Inflammatory macrophage (primary cell): ENCODE measurements at places on chromosomes 6 and 20.
A peak's percentile ranks its signal among the peaks of the same experiment; 100 is the strongest.

GRCh38 chr6:142893088-142893487, 51.9 kb downstream of the HIVEP2 start:
- no peak for DNase-seq

- peak; percentile 0 for DNase-seq
Observed at GRCh38 chr20:25278636-25279361, 30.9 kb downstream of the PYGB start.

DNA sequence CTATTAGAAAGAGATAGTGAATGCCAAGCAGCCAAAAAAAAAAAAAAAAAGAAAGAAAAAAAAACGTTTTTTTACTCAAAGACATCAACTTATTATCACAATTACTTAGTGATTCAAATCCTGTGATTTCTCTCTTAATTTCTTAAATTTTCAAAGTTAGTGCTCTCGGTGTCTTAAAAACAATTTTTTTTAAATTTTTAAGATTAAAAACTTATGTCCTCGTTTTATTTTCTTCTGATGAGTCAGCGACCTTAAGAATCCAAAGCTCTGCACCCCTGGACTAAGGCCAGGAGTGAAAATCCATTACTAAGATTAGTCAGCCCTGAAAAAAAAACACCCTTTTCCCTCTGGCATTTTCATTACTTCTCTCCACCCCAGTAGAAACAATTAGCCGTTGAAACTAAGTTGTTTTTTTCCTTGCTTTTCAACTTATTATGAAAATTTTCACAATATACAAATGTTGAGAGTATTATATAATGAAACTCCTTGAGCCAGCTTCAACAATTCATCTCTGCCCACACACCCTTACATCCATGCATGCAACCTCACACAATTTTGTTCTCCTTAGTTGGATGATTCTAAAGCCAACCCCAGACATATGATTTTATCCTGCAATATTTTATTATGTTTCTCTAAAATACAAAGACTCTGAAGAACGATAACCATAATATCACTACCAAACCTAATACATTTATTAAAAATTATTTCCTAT, 85.6 kb upstream of the CARMIL1 start:
- DNase-seq, result no peak

DNA sequence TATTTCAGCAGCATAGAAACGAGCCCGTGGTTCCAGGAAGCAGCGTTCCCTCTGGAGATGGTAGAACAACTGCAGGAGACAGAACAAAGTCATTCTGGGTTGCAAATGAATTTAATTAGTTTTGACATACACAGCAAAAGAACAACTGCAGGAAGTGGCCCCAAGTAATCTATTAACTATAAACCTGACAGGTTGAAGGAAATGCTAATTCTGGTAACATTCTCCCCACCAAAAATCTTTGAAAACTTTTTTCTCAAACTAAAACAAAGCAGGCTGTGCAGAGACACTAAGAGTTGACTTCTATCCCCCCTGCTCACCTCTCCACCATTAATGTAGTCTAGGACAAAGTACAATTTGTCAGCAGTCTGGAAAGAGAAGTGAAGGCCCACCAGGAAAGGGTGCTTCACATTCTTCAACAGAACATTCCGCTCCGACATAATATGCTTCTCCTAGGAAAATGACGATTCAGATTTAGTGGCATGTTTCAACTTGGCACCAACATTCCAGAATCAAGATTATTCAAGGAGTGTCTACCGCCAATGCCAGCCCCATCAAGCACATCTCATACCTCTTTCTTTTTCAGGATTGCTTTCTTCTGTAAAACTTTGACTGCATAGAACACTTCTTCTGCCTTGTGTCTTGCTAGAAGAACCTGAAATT, 120.4 kb upstream of the SLC2A12 start:
- peak; percentile 25 for DNase-seq

DNA sequence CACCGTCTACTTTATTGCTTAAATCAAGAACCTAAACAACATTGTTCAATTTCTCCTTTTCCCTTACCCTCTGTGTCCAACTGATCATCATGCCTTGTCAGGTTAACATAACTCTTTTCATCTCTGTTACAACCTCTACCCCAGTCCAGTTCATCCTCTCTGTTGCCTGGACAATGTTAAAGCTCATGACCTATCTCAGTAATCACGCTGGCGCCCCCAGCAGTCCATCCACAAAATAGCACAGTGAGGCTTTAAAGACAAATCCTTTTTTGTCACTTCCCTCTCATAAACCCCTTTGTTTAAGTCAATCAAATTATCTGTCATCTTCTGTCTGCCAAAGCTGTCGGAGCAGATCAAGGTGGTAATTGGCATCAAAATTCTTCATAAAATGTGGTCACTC, 140.1 kb downstream of the QKI start:
- DNase-seq, result peak; percentile 74

DNA sequence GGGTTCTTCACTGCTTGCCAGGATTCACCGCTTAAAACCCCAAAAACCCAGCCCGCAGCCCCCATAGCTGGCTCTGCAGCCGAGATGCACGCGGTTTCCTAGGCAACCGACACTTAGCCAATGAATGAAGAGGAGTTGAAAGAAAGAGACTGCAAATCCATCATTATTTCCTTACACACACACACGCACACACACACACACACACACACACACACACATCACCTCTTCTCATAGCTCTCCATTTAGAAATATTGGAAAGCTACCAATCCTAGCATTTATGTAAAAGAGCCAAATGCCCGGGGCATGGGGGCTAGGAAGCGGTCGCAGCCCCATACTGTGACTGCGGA, 3.4 kb upstream of the TUBB2B start:
- no peak for DNase-seq

DNA sequence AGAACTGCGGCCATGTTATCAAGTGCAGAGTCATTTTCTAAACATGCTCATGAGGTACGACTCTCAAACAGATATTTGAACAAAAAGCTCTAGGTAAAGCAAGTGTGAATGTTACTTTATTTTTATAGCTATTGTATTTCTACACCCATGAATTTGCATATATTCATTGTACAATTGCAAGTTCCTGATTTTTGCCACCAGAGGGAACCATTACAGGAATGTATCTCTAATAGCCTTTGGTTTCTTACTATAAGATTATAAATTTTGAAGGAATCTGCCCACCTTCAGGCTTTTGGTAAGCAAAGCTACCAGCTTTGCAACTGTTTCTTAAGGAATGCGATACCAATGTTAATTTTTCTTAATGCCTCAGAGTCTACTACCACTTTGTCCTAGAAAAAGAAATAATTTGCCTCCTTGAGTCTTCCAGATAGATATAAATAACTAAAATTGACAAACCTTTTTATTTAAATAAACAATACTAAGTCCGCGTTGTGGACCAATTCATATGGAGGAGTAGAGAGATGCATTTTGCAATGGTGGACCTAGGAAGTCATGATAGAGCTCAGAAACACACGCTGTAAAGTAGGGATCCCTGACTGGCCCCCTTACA, 125.4 kb upstream of the SAMD5 start:
- peak; percentile 7 for DNase-seq

GRCh38 chr6:70557998-70558397, 8.7 kb upstream of the SDHAF4 start:
- DNase-seq, result no peak

DNA sequence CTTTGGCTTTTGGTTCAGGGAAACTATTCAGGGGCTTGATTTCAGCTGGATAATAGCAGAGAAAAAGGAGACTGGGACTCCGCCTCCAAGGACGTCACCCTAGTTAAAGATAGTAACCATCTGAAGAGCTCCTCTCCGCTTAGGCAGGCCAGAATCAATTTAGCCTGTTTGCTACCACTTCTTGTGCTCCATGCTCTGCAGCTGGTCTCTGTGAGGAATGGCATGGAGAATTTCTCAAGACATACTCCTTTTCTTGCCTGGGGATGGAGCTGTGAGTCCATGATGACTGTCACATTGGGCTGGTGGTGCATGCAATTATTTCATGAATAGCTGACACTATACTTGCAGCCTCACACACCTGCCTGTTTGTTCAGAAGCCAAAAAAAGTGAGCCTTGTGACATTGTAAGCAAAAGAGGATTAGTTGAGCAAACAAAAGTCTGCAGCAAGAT, 61.4 kb downstream of the TXLNB start:
- peak; percentile 15 for DNase-seq

DNA sequence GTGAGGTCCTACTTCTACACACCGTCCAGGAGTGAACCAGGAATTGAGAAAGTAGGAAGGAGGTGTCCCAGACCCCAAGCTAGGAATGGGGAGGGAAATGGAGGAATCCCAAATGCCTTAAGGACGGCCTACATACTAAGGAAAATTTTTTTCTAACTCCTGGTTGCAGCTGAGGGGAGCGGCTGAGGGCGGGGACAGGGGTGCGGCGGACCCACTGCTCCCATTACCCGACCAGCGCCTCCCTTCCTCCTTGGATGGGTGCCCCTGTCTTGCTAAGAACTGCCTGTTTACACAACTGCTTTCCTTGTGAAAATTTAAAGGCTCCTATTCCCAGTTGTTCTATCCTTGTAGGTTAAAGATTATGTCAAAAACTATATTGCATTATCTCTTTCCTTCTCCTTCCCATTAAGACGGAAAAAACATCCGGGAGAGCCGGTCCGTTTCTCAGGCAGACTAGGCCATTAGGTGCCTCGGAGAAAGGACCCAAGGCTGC, 699 bp upstream of the HSPA1B start:
- no peak for DNase-seq

DNA sequence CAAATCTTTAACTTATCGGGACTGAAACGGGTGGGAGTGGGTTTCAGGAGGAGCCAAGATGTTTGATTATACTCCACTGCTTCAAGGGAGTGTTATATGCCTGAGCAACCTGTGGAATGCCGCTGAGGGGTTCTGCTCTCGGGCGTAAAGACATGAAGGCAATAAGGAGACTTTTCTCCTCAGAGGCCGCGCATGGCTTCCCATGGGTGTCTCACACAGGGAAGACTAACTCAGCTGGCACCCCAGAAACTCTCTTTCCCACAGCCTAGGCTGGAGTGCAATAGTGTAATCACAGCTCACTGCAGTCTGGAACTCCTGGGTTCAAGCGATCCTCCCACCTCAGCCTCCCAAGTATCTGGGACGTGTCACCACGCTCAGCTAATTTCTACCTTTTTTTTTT, 5.1 kb upstream of the C20orf141 start:
- no peak for DNase-seq

GRCh38 chr6:53517021-53517420, 27.9 kb downstream of the GCLC start:
- DNase-seq, result no peak
